ENCODE measurements at places on chromosomes 6 and 20. TPM values are rescaled to one million over a fixed set of nuclear protein-coding genes. Genes with fewer than 3 reads are reported as not detected.

Gene SIRPD
- polyA plus RNA-seq, result not detected

Gene C6orf141
- polyA plus RNA-seq, result not detected

Gene CST1
- not detected for polyA plus RNA-seq

Gene BPIFB1
- polyA plus RNA-seq, result not detected

Gene GPR6
- polyA plus RNA-seq, result 7.3 TPM

Gene TAP1
- polyA plus RNA-seq, result not detected

Gene DPPA5
- not detected for polyA plus RNA-seq

Measured in neural cell (in vitro differentiated cells).